ENCODE measurements at places on chromosomes 7 and 10.

GRCh38 chr10:79221110-79222051, 125.9 kb upstream of the PPIF start:
- DNase-seq = no peak

DNA sequence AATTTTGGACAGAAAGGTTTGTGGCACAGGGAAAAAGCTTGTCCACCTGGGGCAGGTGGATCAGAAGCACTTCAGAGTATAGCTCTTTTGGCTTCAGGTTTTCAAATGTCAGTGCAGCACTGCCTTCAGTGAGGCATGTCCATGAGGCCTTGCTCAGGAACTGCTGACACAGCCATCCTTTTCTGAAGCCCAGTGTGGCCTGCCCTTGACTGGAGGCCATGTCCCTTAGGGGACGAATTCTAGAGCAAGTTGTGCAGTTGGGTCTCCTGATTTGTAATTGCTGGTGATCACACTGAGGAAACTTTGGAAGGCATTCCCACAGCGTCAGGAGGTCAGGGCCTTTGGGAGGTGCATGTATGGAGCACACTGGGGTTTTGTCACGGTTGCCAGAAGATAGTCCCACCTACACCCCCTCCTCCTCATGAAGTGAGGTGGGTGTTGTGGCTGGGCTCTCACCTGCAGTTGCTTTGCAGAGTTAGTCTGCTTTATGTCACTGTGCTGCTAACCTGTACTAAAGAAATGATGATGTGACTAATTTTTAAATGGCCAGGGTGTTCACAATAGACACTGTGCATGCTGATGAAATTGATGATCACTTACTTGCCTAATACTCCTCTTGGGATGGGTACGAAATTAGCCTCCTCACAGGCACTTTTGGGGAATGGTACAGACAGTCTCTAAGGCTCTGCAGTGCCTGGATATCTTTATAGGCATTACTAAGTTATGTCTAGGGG, 41.7 kb downstream of the OGDH start:
- peak; percentile 51 for DNase-seq

- DNase-seq = no peak
Observed at GRCh38 chr10:119522747-119523426, 19.6 kb downstream of the RGS10 start.

DNA sequence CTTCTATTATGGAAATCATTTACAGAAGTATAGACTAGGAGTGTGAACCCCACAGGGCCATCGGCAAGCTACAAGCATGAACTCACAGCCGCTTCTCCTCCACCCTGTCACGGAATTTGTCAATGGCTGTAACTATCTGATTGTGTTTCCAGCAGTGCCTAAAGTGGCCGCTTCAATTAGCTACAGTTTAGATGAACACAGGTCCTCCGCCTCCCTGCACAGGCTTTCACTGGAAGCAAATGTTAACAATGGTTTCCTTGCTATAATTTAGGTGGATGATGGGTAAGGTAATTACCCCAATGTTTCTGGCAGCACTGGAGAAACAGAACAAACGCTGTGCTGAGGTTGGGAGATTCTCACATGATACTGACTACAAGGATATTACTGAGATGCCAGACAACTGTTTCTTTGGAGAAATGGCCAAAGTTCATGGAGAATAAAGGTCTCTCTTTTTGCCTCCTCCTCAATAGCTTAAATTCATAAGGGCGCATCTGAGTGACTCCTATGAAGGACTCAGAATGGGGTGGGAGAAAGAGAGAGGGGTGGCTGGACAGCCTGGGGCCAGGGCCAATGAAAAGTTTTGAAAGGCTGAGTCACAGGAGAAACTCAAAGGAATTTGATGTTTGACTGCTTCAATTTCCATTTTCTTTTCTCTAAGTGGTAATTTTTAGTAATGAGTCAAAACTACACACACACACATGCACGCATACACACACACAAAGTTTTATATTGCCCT, 78.9 kb downstream of the SVIL start:
- DNase-seq = no peak

- DNase-seq = no peak
Observed at GRCh38 chr7:106773228-106773627, 91.9 kb upstream of the PIK3CG start.

- no peak for DNase-seq
Observed at GRCh38 chr7:123754271-123754871, 5.6 kb upstream of the WASL start.

GRCh38 chr7:117157241-117158209, 165.3 kb downstream of the WNT2 start:
- no peak for DNase-seq

GRCh38 chr7:151439855-151440798, at the start of gene CRYGN:
CRYGN (minus strand) TSS chr7:151440141; CDS start chr7:151439917, 224 bp downstream.
- peak; percentile 68 for DNase-seq

DNA sequence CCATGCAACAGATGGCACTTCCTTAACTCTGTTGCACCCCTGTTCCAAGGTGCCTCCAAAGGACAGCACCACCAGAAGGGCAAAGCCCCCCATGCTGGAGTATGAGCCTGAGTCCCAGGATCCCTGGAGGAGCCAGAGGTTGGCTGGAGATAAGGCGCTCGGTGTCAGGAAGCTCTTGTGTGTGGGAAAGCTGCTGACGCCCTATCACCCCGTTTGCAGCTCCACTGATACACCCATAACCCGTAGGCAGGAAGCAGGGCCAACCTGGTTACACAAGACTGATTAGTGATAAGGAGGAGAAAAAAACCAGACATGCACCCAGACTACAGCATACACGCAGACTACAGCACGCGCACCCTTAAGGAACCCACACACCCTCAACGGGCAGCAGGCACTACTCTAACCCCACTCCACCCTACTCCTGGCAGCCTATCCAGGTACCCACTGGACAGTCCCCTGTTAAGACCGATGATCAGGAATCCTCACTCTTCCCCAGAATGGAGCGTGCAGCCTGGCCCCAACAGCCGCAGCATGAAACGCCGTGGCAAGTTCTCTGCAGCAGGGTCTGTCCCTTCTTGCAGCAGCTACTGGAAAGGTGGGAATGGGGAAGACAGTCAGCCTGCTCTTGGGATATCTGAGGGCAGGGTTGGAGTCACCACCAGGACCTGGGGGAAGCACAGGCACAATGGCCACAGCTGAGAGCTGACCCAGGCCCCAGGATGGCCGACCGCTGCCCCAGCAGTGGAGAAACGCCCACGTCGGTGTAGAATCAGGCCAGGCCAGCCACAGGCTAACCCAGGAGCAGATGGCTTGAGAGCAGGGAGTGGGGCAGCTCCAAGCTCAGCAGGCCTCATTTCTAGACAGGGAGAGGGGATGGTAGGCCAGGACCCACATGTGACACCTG, 38.3 kb upstream of the TUBB8 start:
- no peak for DNase-seq

DNA sequence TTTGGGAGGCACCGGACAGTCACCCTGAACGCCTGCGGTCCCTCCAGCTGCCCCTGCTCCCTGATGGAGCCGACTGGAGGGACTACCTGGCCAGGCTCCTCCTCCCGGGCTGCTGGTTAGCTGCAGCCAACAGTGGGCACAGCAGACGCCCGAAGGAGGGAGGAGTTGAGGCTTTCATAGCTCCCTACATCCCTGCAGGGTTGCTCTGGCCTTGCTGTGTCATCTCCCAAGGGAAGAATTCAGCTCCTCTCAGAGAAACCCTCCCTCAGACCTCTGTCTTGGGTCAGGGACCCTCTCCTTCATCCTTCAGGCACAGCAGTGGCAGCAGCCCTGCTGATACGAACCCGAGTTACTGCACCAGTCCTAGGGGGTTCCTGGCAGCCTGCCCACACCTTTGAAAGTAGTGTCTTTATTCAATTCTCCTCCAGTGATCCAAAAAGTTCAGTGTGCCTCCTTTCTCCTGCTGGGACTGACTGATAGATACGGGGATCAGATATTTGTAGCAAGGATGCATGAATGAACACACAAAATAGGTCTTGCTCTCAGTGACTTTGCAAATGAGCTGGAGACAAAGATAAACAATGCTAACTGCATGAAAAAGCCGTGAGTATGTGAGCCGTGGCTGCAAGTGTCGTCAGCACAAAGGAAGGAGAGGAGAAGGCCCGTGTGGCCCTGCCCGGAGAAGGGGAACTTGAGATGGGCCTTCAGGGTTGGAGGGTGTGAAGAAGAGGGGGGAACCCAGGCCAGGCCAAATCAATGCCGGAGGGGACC, 136.6 kb downstream of the PRKAG2 start:
- DNase-seq = no peak

DNA sequence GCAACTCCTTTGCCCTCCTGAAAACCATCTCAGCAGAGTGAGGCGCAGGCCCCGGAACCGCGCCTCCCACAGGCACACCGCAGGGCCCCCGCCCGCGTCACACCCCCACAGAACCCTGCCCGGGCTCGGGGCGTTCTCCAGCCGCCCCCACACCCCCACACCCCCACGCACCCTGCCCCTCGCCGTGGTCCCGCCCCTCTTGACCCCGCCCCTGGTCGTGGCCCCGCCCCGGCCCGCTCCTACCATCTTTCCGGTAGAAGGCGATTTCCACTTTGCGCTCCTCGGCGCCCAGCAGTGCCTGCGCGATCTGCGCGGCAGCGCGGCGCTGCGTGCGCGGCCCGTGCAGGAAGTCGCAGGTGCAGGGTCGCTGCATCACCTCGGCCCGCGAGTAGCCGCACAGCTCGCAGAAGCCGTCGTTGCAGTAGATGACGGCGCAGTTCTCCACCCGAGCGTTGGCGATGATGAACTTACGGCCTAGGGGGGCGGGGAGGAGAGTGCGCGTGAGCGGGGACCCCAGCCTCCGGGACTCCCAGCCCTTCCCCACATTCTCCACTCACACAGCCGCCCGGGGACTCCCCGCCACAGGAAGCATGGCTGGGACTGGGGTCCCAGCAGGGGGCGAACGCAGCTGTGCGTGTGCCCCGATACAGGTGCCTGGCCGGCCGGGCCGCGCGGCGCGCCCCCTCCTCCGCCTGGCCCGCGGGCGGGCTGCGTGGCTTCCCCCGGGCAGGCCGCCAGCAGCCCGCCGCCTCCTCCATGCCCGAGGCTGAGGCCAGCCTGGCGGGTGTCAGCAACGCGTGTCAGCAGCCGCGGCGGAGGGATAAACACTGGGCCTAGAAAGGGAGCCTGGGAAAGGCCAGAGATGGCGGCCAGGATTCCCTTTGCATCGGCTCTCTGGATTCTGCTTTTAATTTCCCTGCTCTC, 3.4 kb downstream of the KCNH2 start:
- peak; percentile 93 for DNase-seq

- DNase-seq = no peak
Observed at GRCh38 chr10:101687071-101687658, 7.8 kb downstream of the FBXW4 start.

Data from activated CD4-positive, alpha-beta T cell treated with anti-CD3 and anti-CD28 coated beads, Interleukin-2, amount 10 ng/mL, durations not matched to agents 24 days and 14 days (primary cell).